ENCODE measurements at places on chromosomes 2 and 18. TPM values are rescaled to one million over a fixed set of nuclear protein-coding genes. Genes with fewer than 3 reads are reported as not detected.

DNA sequence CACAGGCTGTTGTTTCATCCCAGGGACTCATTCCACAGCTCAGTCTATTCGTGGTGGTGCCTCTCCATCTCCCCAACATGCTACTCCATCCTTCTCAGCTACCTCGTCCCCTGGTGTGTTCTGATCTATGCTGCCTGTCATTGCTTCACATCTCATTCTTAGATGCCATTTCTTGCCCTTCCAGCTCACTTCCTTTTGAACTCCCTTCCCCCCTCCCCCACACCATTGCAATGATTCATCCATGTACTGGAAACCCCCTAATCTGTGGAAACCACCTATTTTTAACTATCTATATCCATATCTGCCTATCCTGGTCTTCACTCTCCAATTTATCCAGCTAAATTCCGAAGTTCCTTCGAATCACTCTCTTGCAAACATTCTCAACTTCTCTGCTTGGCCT lies 65.7 kb upstream of the PARD3B start:
- DNase-seq, result peak; percentile 49

The CCBE1 gene
- 60.9 TPM for total RNA-seq

- DNase-seq, result no peak
Measured at GRCh38 chr2:127961729-127962128, 66.1 kb downstream of the SAP130 start.

DNA sequence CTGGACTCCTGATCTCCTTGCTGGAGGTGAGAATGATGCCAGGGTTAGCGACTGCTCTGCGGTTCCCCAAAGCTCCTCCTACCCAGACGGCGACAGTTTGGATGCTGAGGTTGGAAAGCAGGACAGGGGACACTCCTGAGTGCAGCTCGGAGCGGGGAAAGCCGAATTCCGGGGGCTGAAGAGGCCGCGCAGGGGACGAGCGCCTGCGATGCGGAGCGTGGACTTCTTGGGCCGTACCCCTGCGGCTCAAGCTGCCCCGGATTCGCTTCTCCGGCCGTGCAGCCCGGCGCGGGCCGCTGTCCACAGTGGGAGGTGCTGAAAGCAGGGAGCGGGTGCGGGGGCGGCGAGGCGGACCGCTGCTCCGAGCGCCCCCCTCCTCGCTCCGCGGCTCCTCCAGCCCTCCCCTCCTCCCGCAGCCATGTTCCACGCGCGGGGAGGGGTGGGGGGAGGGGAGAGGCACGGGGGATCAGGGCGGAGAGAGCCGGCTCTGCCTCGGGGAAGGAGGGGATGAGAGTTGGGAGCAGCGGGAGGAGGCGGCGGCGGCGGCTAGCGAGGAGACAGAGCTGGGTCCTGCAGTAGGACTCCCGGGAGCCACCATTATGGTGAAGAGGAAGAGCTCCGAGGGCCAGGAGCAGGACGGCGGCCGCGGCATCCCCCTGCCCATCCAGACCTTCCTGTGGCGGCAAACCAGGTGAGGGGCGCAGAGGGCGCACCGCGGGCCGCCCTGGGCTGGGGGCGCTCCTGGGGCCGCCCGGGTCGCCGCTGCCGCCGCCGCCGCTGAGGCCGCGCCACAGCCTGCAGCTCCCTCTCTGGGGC lies at the start of gene UNC80:
UNC80 (plus strand) TSS at position 359 of the 816 bp plus-strand sequence; CDS start at position 600, 241 bp downstream.
- peak; percentile 59 for DNase-seq

DNA sequence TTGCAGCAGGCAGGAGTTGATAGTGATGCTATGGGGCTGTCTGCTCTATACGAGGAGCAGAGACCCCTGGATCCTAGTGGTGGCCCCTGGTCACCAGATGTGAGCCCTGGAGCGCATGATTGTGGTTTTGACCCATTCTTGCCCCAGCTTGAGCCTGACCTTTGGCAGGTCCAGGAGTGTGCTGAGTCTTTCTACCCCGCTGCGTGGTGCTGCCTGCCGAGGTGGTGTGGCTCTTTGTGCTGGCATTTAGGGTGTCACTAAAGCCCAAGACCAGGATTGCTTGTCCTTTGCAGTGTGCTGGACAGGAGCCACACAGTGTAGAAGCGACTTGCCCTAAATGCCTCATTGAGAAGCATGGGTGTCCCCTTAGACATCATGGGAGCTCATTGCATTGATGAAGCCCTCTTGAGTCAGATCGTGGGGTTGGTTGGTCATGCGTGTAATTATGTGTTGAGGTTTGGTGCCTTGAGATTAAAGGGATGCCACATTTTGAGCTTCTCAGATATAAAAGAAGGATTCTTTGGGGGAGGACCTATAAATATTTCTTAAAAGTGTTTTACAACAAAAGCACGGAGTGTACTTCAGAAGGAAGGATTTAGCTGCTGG lies 88.3 kb downstream of the AGAP1 start:
- DNase-seq, result no peak

DNA sequence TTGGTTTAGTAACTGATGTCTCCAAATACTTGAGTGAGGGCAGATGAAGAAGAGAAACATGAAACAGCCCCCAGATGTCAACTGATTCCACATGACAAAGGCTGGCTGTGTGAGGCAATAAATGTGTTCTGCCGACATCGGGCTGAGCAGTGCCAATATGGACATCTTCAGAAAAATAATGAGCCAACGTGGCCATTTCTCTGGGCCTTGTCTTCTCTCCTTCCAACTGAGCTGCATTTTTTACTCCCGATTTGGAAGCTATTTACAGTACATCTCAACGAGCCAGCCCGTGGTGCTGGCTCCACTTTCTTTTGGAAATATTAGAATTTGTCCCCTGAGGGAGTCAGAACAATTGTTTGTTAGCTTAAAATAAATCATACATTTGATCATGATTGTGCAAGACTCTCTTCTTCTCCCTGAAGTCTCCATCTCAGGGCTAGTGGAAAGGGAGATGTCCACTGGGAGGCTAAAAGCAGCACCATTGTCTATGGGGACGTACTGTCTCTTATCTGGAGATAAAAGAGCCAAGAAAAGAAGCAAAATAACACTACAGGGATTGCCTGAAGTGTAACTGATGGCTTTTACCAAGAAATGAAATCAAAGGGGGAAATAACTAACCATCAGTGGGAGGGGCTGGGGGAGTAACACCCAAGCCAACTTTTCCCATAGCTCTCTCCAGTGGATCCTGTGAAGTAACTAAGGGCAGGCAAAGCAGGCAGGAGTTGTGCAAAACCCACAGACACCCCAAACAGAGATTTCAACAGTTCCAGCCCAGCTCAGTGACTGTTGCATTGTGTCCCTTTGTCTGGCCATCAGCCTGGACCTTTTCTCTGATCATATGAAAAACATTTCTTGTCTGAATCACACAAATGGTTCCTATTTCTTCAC lies 114.8 kb downstream of the RDH14 start:
- DNase-seq, result peak; percentile 23

GRCh38 chr18:48612917-48613316 lies 74.1 kb downstream of the CTIF start:
- no peak for DNase-seq

DNA sequence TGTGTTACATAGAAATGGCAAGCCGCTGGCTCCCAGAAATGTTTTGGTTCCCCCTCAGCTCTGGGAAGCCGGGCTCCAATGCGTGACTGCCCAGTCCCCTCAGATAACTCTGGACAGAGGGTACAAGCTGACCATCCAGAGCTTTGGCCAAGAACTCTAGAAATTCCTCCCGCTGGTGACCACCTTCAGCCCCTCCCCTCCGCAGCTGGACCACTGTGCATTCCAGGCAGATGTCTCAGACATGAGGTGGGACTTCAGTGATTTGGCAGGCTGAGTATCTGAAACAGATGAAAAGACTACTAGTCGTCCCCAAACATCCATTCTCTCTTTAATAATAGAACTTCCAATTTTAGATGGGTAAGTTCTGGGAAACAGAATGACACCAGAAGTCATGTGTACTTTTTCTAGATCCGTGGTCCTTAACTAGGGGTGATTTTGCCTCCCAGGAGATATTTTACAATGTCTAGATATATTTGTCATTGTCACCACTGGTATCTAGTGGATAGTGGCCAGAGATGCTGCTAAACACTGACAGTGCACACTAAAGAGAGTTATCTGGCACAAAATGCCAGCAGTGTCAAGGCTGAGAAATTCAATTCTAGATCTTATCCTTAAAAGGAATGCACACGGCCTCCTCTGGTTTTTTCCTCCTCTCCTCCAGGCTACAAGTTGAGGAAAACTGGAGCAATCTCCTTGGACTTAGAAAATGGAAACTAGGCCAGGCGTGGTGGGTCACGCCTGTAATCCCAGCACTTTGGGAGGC lies 294.3 kb downstream of the SRBD1 start:
- peak; percentile 54 for DNase-seq

GRCh38 chr2:21372654-21373053 lies 248.9 kb downstream of the TDRD15 start:
- DNase-seq, result peak; percentile 18

The LRP2 gene
- under 0.01 TPM for total RNA-seq

The EPB41L3 gene
- 37.0 TPM for total RNA-seq

- peak; percentile 74 for DNase-seq
Measured at GRCh38 chr2:38528008-38528442, 74.7 kb downstream of the HNRNPLL start.

- DNase-seq, result no peak
Measured at GRCh38 chr2:42238644-42239288, 69.6 kb downstream of the EML4 start.

DNA sequence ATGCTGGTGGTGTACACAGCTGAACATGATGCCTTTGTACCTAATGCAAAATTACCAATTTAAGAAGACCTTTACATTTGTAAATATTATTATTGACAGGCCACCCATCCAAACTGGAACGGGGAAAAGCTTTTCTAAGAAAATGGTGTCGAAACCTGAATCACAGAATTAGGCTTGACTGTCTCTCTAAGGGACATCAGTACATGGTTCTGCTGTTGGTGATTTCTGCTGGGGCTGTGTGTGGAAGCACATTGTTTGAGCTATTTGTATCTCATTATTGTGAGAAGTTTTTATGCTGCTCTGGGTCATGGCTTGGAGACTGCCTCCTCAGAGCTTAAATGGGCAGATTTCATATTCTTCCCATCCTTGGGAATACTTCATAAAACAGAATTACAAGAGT lies 420.9 kb upstream of the POU3F3 start:
- DNase-seq, result no peak

DNA sequence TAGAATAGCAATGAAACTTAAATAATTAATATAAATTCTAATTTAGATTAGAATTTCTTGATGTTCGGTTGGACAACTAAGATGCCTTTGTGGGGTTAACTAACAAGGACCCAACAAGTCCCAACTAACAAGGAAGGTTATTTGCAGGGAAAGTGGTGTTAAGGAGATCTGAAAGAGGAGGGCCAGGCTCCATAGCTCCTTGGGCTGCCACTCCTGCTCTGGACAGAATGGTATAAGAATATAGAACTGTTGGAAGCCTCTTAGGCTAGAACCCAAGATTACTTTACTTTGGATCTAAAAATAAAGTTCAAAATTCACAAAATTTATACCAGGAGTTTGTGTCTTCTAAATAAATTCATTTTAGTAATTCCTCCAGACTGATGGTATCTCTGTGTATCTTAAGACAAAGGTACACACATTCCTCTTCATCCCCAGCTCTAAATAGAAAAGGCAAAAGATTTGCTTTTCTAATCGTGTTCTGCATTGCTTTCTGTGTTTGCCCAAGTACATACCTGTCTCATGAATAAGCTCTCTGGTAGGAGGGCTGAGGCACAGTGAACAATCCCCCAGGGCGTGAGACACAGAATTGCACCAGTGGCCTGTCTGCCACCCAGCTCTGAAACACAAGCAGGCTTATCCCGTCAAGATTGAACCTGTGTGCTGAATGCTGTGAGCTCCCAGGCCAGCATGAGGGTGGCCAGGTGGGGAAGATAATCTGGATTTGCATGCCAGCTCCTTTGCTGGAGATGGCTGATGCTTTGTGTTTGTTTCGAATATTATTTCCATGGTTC lies 176.0 kb downstream of the ACKR3 start:
- peak; percentile 63 for DNase-seq

DNA sequence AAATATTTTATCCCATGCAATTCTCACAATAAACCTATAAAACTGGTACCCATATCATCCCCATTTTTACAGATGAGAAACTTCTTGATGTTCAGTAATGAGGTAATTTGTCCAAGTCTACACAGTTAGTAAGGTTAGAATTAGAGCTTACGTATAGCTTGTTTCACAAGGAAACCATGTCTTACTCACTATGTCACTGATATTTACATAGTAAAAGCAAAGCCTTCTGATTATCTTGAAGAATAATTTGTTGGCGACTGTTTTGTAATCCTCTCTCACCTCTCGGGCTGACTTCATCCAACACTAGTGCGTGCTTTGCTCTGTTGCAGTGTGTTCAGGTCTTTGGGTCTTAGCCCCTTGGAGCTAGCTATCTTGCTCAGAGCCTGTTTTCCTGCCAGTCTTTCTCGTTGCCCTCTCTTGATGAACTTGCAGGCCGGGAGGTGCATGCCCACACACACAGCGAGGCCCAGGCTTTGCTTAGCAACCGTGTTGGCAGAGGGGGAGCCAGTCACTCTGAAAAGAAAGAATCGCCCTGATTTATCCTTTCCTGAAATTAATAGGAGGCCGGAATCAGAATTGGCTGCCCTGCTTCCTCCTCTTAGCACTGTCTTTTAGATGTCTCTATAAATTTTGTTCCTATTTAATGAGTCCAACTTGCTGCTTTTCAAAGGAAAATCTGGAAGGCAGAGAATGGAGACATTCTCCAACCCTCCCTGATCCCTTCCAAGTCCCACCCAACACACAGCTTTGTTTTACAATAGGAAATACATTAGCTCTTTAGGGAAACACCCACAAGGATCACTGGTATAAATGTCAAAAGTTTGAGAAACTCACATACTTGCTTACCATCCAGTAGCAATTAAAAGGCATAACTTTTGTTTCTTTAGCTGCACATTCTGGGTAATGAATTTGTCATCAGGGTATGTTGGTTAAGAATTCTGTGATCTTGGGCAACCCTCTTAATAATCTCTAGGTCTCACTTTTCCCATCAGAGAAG lies 97.6 kb upstream of the SEC11C start:
- no peak for DNase-seq

The PIAS2 gene
- total RNA-seq, result 14.4 TPM

DNA sequence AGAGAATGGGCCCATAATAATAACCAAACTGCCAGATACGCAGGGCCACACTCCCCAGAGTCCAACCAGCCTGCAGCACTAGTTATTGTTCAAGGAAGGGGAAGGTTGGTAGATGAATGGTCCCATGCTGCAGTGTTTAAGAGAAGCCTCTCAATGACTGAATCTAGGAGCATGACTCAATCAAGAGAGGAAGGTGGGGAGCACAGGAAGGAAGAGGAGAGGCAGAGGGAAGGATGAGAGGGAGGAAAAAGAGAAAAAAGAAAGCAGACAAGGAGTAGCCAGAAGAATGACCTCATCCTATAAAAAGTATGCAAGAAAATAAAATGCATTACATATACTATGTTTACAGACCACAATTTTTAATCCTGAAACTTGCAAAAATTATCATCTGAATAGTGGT lies 174.5 kb downstream of the TCF4 start:
- DNase-seq, result peak; percentile 62

The KIAA2012 gene
- total RNA-seq, result under 0.01 TPM

The FOXD4L1 gene
- 0.17 TPM for total RNA-seq

The KIF3C gene
- total RNA-seq, result 9.0 TPM
